LoVo (cell line): ENCODE measurements at places on chromosomes 12 and 14.
A peak's percentile ranks its signal among the peaks of the same experiment; 100 is the strongest.

DNA sequence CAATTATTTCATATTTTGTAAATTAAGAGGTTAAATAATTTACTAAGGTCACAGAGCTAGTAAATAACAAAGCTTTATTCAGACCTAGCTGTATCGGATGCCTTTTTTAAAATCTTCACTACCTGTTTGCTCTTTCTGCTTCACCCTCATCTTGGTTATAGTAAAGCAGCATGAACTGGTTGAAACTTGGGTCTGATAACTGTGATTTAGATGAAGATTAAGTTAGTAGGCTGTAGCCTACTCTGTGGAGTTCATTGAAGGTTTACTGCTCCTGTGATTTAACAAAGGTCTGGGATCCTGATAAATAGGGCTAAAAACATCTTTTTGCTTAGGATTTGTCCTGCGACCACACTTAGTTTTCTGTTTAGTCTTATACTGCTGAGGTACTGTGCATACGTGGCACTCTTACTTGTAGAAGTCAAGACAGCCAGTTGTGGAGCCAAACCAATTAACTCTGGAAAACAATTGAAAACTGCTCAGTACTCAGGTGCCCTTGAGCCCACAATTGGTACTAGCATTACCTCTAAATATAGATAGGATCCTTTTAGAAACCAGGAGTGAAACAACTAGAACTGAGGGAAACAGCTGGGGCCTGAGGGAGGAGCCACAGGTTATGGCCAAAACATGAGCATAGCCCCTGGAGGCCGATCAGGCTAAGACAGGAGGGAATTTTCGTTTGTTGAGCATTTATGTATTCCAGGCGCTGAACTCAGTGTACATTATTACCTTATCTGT, 2.3 kb downstream of the SPATS2 start:
- DNase-seq = no peak

GRCh38 chr14:94328196-94328595, 5.1 kb upstream of the SERPINA6 start:
- DNase-seq = no peak

DNA sequence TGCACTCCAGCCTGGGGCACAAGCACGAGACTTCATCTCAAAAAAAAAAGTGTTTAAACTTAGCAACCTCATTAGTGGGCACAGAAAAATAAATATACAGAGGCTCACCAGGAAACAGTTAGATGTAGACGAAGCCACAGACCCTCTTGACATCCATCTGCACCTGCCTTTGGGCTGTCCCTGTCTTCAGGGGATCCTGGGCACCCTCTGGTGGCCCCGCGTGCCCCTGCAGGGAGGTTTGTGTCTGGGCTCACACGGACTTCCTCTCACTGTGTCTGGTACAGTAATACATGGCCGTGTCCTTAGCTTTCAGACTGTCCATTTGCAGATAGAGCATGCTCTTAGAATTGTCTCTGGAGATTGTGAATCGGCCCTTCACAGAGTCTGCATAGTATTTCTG, 916.5 kb downstream of the TMEM121 start:
- peak; percentile 5 for DNase-seq

- DNase-seq = no peak
Measured at GRCh38 chr12:68622250-68622649, 11.6 kb downstream of the RAP1B start.

GRCh38 chr12:123113026-123113425, 37.9 kb downstream of the PITPNM2 start:
- no peak for DNase-seq

GRCh38 chr14:72741826-72742117, 152.1 kb downstream of the DPF3 start:
- DNase-seq = no peak

DNA sequence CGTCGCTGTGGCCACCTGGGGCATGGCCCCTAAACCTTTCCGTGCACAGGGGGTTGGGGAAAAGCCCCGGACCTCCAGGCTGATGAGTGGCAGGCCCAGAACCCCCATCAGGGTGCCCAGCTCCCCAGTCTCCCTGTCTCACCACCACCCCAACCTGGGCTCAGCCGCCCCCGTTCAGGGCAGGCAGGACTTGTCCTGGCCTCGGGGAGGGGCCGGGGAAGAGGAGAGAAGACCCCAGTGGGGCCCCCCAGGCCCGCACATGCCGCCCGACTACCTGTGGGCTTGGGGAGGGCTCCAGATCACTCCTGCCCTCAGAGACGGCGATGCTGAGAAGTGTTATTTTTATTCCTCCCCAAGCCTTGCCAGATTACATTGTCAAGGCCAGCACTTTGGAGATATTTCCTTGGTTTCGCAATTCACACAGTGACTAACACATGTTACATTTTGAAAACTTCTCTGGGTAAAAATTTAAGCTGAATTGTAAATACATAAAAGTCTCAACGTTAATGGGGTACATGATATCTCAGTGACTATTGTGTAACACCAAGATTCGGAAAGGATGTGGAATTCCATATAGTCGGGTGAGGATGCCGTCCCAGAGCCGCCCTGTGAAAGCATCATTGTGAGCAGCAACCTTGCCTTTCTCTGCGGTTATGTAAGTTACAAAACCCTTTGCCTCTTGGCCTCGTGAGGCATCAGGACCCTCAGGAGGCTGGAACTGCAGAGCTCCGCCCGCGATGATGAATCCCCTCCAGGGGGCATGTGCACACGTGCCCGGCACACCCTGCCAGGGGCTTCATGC, 85.6 kb upstream of the DIO3 start:
- DNase-seq = no peak

DNA sequence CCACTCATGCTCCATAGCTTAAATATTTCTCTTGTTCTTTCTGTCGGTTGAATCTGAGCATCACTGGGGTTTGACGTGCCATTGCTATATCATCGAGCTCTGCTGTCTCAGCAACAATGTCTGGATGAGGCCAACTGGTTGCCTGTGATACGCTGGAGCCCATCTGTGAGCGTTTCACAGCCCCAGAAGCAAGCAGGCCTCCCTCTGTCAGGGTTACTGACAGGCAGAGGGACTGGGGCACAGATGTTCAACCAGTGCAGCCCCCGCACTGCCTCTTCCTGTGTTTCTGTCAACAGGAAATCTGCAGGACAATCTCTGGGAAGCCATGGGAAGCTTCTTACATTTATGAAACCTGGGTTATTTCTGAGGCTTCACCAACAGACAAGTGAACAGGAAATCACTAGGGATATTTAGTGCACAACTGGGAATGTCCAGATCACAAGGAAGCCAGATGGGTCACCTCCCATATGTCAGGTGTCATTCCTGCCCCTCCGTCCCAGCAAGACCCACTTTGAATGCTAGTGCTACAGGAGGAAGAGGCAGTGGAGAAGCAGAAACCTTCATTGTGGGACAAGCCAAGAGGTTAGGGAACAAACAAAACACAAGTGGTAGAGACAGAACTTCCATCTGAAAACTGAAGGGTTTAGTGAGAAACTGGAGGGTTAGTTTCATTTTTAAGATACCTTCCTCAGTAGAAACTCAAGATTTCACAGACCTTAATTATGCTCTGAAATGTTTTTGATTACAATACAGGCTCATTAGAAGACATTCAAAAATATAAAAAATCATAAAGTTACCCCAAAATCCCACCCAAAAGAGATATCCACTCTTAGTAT, 24.1 kb downstream of the DMAC2L start:
- no peak for DNase-seq

DNA sequence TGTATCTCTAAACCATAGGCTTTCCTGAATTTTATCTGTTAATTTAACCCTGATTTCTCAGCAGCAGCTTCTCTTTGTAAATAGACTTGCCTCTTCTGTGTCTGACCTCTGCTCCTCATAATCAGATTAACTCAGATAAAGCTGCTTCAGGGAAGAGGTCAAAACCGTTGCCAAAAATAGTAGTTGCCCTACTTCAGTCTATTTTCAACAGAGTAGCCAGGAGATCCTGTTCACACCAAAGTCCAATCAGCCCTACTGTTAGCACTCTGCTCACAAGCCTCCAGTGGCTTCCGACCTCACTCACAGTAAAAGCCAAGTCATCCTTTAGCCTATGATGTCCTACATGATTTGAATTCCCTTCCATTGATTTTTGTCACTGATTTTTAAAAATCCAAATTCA, 258.4 kb downstream of the PPFIA2 start:
- no peak for DNase-seq

DNA sequence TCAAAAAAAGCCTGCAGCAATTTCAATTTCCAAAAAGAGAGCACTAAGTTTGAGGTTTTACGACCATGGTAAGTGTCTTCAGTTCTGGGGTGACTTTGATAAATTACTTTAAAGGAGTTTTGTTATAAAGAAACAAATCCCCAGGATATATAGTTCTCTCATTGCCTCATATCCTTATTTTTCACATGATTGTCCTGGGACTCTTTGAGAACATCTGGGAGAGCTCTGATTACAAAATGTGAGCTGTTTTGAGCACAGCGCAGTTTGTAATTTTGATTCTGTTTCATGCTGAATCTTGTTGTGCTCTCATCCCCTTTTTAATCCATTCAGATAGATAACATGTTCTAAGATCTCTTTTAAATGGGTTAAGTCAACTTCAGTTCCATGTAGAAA, 67.7 kb upstream of the DCN start:
- no peak for DNase-seq

- DNase-seq = no peak
Measured at GRCh38 chr14:99576761-99577705, 27.0 kb downstream of the CCDC85C start.

GRCh38 chr14:104221636-104222369, 83.4 kb downstream of the KIF26A start:
- DNase-seq = no peak

DNA sequence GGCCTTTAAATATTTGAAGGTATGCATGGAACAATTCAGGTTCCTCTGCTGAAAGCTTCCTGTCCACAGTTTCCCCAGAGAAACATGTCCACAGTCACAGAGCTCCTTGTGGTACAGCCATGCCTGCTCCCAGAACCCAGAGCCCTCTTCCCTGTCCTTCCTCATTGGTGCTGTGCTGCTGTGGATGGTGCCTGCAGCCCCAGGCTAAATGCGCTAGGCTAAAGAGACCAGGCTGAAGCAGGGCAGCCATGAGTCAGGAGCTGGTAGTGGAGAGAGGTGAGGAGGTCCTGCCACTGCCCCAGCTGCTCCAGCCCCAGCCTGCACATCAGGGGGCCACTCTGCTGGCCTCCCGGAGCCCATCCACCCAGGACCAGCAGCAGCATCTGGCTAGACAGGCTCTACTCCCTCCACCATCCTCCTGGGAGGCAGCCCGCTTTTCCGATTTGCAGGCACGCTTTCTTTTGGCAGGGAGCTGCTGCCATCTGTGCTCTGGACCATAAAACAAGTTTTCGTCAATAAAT, 65.4 kb upstream of the DDX11 start:
- no peak for DNase-seq

DNA sequence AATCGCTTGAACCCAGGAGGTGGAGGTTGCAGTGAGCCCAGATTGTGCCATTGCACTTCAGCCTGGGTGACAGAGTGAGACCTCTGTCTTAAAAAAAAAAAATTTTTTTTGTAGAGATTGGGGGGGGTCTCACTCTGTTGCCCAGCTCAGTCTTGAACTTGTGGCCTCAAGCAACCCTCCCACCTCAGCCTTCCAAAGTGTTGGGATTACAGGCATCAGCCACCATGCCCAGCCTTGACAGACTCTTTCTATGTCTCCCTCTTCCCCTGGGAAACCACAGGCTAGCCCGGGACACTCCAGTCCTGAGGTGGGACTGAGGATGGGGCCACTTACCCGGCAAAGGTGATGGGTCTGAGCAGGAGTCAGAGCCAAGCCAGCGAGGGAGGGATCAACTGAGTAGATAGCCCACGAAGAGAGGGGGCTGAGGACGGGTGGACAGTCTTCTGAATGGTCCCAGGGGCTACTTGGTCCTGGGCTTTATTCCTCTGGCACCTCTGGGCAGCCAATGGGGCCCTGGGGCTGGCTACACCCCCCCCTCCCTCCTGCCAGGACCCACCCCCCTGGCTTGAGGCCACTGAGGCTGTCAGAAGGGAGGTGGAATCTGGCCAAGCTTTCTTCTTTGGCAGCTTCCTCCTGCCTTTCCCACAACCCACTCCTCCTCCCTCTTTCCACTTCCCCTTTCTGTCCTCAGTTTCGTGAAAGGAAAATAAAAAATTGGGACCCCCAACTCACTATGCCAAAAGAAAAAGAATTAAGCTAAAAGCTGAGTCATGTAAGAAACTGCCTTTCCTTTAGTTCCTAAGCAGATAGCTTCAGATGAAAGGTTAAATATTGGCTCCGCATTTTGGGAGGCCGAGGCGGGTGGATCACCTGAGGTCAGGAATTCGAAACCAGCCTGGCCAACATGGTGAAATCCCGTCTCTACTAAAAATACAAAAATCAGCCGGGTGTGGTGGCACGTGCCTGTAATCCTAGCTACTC, at the start of gene SDS:
Gene SDS (minus strand): TSS at position 453 of the 981 bp plus-strand sequence. CDS start 4,179 bp downstream, outside the sequence.
- no peak for DNase-seq

- no peak for DNase-seq
Measured at GRCh38 chr14:63076488-63076887, 31.2 kb upstream of the KCNH5 start.

DNA sequence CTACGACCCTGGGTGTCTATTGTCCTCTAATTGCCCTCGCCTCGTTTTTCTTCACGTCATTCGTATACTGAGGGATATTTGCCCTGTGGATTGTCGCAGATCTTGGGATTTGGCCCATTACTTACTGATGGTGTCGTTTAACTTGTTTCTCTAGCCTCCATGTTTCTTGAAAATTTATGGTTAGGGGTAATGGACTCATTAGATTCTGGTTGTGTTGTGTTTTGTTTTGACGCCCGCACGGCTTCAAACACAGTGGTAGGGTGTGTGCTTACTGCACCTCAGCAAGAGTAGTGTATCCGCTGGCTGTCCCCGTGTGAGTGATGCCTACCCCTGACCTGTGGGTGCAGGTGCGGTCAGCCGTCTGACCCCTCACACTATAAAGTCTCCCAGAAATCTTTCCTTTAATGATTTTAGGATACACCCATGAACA, 874 bp upstream of the RNU6-8 start:
- no peak for DNase-seq

- no peak for DNase-seq
Measured at GRCh38 chr12:42213954-42214426, 24.1 kb downstream of the YAF2 start.

DNA sequence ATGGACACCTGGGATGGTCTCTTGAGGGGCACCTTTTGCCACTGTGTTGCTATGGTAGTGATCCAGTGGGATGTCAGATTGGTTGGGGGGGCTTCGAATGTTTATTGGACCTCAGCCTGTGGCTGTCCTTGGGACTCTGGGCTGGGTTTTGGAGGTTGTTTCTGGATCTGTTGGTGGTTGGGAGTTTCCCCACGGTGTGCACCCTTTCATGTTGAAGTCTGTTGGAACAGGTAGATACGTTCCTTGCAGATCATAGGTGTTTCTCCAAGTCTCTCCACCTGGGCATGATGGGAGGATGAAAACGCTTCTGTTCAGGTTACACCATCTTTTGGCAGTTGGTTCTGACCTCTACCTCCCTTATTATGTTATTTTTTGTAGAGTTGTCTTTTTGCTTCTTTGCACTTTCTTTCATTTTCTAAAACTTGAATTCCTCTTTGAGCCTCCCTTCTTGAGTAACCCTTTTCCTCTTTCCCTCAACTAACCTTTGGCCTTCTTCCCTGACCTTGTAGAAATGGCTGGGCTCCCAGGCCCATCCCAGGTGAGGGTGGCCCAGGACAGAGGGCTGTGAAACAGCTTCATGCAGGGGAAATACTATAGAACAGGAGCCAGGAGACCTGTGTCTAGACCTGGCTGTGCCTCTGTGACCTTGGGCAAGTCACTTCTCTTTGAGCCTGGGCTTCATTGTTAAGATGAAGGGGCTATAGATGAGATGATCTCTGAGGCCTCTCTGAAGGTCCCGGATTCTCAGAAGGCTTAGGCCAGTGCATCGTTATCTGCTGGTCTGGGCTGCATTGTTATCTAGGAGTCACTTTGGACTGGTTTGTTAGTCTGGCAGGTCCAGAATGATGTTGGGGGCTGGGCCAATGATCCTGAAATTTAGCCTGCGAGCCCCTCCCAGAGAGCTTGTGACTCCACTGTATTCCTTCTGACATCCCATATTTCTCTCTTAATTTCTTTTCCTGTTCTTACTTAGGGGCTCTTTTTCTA, 2.0 kb downstream of the ATN1 start:
- no peak for DNase-seq
